ENCODE measurements at places on chromosomes 16 and 17. TPM values are rescaled to one million over a fixed set of nuclear protein-coding genes. Genes with fewer than 3 reads are reported as not detected.

DNA sequence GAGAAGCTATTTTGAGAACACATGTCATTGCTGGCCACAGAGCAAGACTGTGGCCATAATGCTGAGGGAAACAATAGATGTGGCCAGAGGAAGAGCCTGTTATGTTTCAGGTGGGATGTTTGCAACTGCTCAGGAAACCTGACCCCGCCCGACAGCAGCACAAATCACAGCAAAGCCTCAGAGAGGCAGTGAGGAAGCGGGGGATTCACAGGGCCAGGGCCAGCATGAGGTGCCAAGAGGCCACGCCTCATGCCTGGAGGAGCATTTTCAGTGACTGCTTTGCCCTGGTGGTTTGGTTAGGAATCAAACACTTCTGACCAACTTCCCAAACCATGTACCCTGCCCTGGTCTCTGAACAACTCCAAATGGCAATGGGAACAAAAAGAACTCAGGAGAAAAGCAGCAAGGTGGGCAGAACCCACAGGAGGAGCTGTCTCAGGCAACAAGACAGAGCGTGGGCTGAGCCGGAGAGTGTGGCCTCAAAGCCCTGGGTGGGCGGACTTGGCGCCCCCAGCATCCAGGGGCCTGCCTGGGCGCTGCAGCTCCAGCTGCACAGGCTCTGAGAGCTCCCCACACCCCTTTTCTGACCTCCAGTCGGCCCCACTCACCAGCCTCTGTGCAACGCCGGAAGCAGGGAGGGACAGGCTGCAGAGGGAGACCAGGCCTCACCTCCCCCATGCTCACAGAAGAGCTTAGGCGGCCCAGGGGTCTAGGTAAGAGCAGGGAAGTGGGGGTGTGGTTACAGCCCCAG, 20.6 kb downstream of the HIC1 start:
- peak; percentile 62 for DNase-seq

DNA sequence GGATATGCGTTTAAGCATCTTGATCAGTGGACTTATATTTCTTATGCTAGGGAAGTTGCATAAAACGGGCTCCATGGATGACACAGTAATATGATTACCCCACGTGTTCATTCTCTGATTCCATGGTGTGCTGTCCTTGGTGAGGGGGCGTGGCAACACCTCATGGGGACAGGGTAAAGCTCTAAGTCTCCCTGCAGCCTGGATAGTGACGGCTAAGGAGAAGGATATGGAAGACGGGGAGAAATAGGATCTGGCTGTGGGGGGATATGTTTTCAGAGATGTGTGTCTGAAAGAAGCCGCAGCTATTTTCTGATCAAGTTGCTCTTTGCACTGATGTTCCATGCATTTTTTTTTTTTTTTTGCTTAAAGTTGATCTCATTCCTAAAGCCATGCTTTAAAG, 84.3 kb downstream of the MARCHF10 start:
- DNase-seq = peak; percentile 29

DNA sequence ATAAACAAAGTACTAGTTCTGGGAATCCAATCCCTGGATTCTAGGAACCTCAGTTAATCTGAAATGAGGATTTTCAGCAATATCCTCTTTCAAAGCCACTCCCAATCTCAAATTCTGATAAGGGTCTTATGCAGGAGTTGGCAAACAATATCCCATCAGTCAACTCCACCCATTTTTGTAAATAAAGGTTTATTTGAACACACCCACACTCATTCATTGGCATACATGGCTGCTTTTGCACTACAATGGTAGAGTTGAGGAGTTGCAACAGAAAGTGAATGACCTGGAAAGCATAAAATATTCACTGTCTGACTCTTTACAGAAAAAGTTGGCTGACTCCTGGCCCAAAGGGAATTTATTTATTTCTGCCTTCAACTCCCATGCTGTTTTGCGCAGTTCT, 157.7 kb upstream of the CDH11 start:
- DNase-seq = no peak

- no peak for DNase-seq
Measured at GRCh38 chr17:307295-307691, 45.3 kb downstream of the RPH3AL start.

GRCh38 chr16:24998201-24998600, 17.0 kb downstream of the ARHGAP17 start:
- DNase-seq = no peak

DNA sequence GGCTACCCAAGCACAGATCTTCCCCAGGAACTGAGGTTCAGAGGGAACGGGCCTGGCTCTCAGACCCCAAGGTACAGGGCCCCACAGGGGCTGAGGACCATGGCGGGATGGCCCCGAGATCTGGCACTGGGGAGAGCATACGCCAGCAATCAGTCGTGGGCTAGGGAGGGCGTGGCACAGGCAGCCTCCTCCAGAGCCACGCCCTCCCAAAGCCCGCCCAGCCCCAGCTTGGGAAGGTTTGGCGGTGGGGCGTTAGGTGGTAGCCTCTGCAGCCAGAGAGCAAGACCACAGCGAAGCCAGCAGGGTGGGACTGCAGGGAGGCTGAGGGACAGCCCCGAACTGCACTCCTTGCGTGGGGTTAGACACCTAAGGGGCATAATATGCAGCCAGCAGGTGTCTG, 11.6 kb downstream of the WNT9B start:
- no peak for DNase-seq

- DNase-seq = peak; percentile 28
Measured at GRCh38 chr16:83781-84615, 6.0 kb downstream of the MPG start.

DNA sequence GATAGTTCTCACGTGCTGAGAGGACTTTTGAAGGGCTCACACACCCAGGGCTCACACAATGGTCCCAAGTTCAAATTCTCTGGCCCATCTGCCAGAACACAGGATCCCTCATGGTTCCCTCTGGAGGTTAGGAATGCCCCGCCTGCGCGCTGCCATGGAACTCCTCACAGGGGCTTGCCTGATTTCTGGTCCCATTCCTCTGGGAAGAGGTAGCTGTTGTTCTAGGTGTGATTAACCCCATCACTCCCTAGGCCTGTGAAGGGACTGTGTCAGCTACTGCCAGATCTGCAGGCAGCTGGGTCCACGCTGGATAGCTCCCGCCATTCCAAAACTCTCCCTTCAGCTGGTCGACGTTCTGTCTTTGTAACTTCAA, 2.3 kb upstream of the ARMC5 start:
- no peak for DNase-seq

DNA sequence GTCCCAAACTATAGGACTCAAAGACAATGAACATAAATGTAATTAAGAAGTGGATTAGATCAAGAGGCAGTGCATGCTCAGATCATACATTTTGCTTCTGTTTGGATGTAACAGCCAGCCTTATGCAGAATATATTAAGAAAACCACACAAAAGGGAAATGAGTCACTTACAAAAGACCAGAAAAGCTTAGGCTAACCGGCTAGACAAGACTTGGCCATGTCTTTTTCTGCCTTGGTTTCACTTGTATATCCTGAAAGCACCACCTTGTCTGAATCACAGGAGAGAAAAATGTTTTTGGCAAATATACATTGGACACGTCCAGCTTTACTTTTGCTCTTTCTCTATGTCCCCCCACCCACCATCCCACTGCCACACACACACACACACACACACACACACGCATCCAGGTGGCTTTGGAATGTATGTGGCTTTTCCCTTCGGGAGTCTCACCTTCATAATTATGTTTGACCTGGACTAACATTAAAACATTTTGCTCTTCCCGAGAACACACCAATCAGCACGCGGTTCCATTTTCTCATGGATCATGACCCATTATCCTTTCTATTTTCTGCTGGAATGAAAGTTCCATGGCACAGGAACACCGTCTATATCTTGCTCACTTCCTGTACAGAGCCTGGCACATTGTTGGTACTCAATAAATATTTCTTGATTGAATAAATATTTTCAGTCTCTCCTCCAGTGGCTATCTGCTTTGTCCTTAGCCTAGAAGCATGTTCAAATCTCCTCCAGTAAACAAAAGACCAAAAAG, 64.6 kb downstream of the CDK5R1 start:
- DNase-seq = peak; percentile 50

GRCh38 chr16:4688674-4689045, 4.7 kb upstream of the NUDT16L1 start:
- DNase-seq = no peak

DNA sequence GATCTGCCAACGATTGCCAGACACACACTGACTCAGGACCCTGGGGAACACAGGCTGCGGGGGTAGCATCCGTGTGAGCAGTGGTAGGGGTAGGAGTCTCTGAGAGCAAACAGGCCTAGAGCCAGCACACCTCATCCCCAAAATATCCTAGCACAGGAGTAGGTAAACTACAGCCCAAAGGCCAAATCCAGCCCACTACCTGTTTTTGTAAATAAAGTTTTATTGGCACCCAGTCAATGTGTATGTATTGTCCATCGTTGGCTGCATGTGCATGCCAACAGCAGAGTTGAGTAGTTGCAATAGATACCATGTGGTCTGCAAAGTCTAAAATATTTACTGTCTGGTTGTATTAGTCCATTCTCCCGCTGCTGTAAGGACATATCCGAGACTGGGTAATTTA, 55.5 kb upstream of the GPRC5B start:
- no peak for DNase-seq

GRCh38 chr17:39717660-39718059, 12.7 kb downstream of the MIEN1 start:
- DNase-seq = no peak

DNA sequence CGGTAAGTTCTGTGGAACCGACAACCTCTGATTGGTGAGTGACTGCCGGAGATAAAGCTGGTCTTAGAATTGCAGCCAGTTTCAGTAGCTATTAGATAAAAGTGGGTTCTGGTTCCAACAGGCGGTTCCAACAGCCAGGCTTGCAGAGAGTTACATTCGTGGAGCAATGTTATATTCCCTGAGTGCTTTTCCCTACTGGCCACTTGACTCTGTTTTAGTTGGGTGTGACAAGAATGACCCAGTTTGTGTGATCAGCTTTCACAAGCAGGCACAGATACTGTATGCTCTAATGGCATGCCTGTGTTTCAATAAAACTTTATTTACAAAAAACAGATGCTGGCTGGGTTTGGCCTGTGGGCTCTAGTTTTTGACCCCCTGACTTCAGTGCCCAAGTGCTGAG, 196.6 kb downstream of the SNX29 start:
- no peak for DNase-seq

DNA sequence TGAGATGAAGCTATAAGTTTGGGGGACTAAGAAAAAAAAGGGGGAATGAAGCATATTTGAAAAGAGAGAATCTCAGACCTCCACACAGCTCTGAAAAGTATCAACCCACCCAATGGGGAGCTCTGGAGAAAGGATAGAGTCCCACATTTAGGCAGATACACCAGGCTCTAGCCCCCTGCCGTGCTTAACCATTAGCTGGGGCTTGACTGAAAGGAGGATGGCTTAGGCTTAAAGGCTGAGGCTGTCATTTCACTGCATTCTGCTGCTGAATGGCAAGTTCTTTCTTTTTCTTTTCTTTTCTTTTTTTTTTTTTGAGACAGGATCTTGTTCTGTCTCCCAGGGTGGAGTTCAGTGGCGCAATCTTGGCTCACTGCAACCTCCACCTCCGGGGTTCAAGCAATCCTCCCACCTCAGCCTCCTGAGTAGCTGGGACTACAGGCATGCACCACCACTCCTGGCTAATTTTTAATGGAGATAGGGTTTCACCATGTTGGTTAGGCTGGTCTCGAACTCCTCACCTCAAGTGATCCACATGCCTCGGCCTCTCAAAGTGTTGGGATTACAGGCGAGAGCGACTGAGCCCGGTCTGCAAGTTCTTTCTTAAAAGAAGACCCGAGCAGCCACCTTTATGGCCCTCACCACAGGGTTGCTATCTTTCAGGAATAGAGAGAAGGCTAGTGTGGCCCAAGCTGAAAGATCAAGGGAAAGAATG, 9.0 kb upstream of the MMP2 start:
- DNase-seq = no peak

- no peak for DNase-seq
Measured at GRCh38 chr16:89136931-89137330, 34.6 kb upstream of the CDH15 start.

GRCh38 chr16:76768948-76769347, 422.0 kb upstream of the MON1B start:
- DNase-seq = no peak

DNA sequence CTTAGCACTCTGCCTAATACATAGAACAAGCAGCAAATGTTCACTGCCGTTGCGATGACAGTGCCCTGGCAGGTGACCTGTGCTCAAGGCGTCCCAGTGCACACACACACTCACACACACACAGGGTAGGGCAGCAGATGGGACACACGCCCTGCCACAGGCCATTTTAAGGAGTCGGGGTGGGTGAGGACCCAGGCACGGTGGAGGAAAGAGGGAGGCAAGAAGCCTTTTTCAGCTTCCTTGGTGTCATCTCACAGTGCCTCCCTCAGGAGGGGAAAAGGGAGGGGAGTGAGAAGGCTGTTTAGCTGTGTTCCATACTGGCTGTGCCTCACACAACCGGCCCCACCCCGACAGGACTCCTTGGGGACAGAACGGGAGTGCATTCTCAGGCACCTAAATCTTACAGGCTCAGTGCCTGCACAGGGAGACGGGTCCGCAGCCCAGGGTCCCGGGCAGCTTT, 1.5 kb downstream of the PITPNM3 start:
- DNase-seq = no peak

DNA sequence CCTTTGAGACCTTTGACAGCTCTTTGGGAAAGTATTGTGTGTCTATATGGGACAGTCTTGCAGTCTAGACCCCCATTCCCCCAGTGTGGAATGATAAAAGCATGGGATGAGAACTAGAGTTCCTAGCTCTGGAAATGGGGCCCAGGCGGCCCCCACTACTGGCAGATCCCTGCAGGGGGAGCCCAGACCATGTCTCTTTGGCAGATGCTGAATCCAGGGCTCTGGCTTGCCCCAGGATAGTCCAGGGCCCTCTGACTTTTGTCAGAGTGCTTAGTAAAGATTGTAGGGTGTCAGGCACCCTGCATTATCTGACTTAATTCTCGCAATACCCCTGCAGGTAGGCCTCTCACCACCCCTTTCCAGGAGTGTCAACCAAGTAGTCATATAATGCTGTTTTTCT, 8.3 kb downstream of the ALKBH5 start:
- no peak for DNase-seq

- DNase-seq = peak; percentile 55
Measured at GRCh38 chr17:29115961-29116803, 64.0 kb downstream of the MYO18A start.

DNA sequence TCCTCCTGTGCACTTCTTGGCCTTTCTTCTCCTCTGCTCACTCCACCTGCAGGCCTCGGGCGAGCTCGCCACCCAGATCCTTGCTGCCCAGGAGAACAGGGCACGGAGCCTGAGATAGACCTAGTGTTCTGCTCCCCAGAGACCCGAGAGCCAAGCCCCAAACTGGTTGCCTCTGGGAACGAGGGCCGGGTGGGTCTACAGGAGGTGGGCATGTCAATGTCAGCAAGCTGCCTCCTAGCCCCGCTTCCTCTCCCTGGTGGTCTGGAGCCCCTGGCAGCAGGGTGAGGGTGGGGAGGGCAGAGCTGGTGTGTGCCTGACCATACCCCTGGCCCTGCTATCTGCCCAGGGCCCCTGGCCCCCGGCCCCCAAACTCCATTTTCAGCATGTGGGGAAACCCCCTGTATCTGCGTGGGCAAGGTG, 841 bp upstream of the NDRG4 start:
- no peak for DNase-seq

Gene CX3CL1
- under 0.01 TPM for total RNA-seq

Gene ERCC4
- total RNA-seq = 10.0 TPM

Gene MPV17L
- not detected for total RNA-seq

Gene TBC1D26
- not detected for total RNA-seq

Gene DOC2B
- total RNA-seq = not detected

Gene PYCARD
- 13.1 TPM for total RNA-seq

Gene CMTM2
- total RNA-seq = not detected

Gene FOXL1
- total RNA-seq = 23.9 TPM

Gene C17orf78
- total RNA-seq = not detected

Gene KRT36
- not detected for total RNA-seq

Gene TBX21
- not detected for total RNA-seq

Gene KRTAP1-5
- 34.8 TPM for total RNA-seq

Gene MGRN1
- total RNA-seq = 11.7 TPM

Gene RBFOX1
- total RNA-seq = not detected

Gene KRT23
- 0.36 TPM for total RNA-seq
